Smooth muscle cell of the pulmonary artery (primary cell): ENCODE measurements at places on chromosomes 1 and 21. TPM values are rescaled to one million over a fixed set of nuclear protein-coding genes. Genes with fewer than 3 reads are reported as not detected.

KRTAP12-2 gene
- not detected in 2 replicates for total RNA-seq

TINAGL1 gene
- total RNA-seq, result 133 and 442 TPM in 2 replicates

CD52 gene
- not detected in 2 replicates for total RNA-seq

HFM1 gene
- 0.03 and 0.20 TPM in 2 replicates for total RNA-seq

DCDC2B gene
- total RNA-seq, result not detected in 2 replicates

SHE gene
- total RNA-seq, result 0.07 TPM in 2 replicates
